ENCODE measurements at places on chromosomes 4 and X.
A peak's percentile ranks its signal among the peaks of the same experiment; 100 is the strongest.

DNA sequence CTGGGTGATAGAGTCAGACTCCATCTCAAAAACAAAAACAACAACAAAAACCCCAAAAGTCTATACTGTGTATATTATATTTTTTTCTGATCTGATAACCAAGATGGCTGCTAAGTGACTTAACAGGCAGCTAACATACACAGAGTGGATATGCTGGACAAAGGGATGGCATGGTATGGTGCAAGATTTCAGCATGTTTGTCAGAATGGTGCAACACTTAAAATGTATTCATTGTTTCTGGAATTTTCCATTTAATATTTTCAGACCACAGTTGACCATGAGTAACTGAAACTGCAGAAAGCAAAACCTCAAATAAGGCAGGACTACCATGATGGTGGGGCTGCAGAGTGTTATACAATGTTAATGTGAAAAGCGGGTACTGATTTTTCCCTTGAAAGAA, 6.1 kb upstream of the BOD1L1 start:
- DNase-seq: no peak

- DNase-seq: peak; percentile 92
Observed at GRCh38 chr4:56467284-56468096, at the start of gene SRP72. Gene SRP72 (plus strand): TSS chr4:56467617. CDS start chr4:56467636, 19 bp downstream.

DNA sequence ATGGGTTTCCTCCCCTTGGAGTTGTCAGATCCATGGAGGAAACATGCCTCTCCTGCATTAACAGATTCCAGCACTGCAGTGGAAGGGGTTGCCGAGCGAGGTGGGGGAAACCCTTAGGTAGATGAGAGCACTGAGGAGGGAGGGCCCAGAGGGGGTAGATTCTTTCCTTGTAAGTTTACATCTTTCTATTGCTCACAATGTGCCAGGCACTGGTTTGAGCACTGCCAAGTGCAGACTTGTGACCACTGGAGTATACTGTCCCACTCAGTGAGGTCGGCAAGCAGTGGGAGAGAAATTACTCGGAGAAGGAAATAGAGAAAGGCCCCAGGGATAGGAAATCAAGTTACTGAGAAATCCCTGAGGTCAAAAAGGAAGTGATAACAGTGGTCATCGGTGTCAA, 27.8 kb upstream of the TMEM154 start:
- DNase-seq: no peak

GRCh38 chrX:45750639-45751038, 550.0 kb upstream of the DIPK2B start:
- DNase-seq: no peak

DNA sequence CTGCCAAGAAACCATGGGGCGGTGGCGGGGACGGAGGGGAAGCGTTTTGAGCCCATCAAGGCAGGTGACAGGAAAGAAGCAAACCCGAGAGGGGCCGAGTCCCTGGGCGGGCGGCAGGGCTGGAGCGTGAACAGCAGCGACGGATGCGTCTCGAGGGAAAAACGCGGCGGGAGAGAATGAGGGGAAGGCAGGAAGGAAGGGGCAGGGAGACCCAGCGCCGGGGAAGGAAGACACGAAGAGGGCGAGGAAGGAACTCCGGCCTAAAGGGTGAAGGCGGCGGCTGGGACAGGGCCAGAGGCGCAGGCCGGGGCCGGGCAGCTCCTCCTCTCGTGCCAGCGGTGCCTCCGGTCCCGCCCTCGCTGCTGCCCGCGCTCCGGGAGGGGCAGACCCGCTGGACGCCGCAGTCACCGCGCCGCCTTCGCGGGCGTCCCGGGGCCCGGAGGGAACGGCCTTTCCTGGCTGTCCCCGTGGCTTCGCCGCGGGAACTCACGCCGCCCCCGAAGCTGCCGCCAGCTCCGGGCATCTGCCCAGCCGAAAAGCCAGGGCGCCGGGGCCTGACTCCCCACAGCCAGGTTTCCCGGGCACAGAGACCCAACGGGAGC, 751 bp upstream of the RGS12 start:
- DNase-seq: no peak

DNA sequence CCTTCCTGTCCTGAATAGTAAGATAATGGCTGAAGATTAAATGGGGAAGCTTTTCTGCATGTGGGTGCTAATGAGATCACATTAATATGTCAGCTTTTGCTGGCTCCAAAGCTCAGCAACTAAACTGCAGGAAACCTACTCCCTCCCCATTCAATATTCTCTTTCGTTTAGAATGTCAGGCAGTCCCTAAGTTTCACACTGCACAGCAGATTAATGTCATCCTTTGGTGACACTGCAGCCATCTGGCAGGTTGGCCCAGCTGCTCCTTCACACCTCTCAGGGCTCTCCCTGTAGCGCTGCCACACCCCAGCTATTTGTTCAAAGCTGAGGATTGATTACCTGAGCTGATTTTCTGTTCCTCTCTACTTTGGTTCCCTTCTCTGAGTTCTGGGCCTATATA, 110.5 kb downstream of the KDR start:
- DNase-seq: no peak

GRCh38 chrX:8586953-8587352, 122.3 kb downstream of the VCX3B start:
- no peak for DNase-seq

DNA sequence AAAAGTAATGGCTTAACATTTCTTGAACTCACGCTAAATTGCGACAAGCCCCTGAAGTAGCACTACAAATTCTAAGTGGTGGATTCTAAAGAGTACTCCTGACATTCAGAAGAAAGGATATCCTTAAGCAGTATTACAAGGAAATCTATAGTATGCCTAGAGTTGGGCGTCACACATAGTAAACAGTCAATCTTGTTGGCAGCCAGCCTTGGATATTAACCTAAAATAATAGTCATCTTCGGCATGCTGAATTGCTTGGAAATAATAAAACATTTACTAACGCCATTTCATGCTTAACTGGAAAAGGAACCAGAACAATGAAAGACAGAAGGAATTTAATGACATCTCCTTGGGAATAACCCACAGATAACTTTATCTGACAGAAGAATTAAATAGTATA, 18.6 kb downstream of the ATP8A1 start:
- no peak for DNase-seq

- no peak for DNase-seq
Observed at GRCh38 chr4:173009129-173009823, 159.3 kb upstream of the GALNT7 start.

DNA sequence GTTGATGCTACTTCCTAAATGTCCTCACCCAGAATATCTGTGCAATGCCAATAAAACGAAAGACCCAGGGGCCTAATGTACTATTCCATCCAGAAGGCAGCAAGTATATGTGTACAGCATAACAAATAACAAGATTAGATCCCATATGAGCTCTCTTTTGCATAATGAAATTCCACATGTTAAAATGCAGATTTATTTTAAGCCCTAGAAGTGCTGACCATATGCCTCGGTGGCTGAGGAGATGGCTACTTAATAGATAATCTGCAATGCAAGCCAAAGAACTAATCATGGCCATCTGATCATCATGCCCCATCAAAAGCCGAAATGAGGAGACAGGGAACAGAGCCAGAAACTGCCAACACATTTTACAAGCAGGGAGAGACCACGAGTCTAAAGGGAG, 293.5 kb downstream of the KCNIP4 start:
- DNase-seq: no peak

DNA sequence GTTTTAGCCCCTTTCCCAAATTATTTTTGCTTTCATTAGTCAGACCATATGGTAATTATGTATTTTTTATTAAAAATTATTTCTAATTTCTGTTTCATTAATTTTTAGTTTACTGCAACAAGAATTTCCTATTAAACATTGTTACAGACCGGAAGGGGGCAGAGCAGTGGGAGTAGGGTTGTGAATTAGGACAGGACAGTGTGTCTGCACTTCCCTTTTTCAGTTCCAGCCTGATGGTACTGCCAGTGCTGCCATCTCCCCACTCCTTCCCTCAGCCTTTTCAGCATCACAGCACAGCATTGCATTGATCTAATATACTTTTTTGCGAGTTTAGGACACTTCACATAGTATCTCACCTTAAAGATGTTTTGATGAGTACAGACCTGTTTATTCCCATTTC, 76.5 kb downstream of the STIM2 start:
- DNase-seq: no peak

- peak; percentile 89 for DNase-seq
Observed at GRCh38 chrX:2500803-2501558, at the start of the genes DHRSX and ZBED1. Gene DHRSX (minus strand): TSS chrX:2500976. CDS start chrX:2500925, 51 bp downstream. Gene ZBED1 (minus strand): TSS chrX:2500976. CDS start chrX:2490719, 10,257 bp downstream.

DNA sequence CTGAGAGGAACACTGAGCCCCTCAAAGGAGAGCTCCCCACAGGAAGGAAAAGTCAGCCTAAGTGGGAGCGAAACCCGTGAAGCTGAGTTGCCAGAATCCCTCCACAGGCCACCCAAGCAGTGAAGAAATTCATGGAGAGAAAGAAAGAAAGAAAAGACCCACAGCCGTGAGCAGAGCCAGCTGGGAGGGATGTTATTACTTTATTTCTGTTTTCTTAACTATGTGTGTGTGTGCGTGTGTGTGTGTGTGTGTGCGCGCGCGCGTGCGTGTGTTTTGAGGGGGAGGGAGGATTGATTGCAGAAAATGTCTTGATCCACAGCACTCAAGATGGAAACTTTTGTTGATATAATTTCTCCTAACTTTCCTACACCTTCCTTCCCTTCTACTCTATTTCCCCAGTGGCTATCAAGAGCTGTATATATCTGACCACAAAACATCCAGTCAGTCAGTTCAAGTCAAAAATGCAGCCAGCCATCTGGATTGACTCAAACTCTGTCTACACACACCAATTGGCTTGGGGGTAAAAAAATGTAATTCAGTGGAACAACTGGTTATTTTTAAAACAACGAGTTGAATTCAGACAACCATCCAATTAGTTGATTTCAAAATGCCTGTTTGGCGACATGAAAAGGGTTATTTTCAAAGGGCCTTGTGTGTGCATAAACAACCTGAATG, 13.8 kb upstream of the GPC3 start:
- DNase-seq: no peak

GRCh38 chr4:74608151-74608949, 163.4 kb downstream of the AREG start:
- no peak for DNase-seq

DNA sequence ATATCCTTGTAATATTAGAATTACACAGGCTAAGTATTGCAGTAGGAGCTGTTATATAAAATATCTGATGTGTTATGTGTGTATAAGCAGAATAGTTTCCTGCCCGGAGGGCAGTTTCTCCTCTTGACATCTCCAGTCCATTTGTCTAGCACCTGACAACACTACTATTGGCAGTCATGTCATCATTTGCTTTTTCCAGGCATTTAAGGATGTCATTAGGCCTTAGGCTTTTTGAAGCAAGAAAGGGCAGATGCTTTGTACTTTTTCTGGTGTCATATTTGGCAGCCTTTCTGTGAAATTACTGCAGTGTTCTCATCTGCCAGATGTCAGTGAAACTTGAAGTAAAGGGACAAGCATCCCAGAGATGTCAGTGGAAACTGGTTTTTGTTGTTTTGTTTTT, 2017.6 kb upstream of the IGFBP7 start:
- DNase-seq: no peak

DNA sequence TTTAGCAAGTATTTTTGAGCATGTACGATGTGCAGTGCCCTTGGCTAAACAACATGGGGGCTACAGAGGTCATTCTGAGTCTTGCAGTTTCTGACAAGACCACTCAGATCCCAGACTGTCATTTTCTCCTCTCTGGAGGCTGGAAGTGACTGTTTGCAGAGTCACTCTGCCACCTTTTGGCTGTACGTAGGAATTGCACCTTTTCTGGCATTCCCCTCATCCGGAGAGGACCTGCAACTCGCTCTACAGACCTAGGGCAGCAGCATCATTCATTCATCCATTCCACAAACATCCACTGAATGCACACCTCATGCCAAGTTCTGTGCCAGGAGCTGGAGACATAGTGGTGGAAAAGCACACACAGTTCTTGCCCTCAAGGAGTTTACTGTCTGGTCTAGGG, 160.4 kb upstream of the GPR101 start:
- DNase-seq: peak; percentile 6

DNA sequence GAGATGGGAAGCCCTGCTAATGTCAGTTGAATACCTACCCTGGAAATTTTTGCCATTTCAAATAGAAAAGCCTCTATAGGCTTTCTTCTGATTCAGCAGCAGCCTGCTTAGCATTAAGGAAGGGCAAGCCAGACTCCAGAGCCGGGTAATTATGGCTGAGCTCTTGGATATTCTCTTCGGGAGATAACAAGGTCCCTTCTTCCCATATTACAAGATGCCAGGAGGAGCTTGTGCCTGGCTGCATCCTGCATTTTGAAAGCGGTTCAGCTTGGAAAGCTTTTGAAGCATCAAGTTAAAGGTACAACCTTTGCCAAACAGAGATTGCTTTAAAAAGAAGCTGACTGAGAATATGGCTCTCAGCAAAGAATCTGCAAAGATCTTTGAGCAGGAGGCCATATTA, 399.6 kb upstream of the RPS6KA3 start:
- no peak for DNase-seq

DNA sequence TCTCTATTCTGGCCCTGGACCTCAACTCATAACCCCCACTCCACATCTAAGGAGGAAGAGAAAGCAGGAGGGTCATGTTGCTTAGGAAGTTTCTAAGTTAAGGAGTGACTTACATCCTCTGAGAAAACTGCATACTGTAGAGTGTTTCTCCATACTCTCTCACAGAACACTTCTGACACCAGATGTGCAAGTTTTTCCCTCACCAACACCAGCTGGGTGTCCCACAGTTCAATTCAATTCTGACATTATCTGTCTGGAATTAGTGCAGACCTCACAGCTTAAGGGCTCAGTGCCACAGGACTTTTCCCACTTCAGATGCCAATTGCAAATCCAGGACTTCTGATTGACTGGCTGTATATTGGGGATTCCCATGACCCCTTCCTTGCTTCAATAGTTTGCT, 89.0 kb upstream of the SFRP2 start:
- DNase-seq: no peak

- DNase-seq: no peak
Observed at GRCh38 chr4:143071351-143071750, 113.4 kb upstream of the USP38 start.

GRCh38 chr4:163651761-163652160, 157.3 kb downstream of the TMA16 start:
- DNase-seq: no peak

- DNase-seq: no peak
Observed at GRCh38 chrX:122188751-122189150, 995.3 kb upstream of the GRIA3 start.

All from GM10248 (cell line).